ENCODE measurements at places on chromosomes 13 and 19.

GRCh38 chr13:28579322-28579721 lies 79.6 kb upstream of the POMP start:
- no peak for DNase-seq

DNA sequence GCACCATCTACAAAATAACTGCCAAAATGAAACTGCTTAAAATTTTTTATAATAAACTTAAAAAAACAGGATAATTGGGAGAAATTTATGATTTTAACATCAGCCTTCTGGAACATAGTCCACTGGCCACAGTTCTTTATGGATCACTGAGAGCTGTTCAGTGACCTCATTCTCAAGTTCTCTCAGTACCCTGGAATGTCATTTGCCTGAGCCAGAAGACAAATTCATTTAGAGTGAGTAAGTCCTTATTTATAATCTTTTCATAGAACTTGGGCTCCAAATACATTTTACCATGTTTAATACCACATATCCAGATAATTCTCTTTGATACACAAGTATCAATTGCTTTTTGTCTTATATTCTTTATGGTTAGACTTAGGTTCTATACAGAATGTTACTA lies 87.6 kb downstream of the CAB39L start:
- DNase-seq = peak; percentile 73

GRCh38 chr13:109336730-109337129 lies 449.7 kb downstream of the IRS2 start:
- DNase-seq = peak; percentile 62

- peak; percentile 20 for DNase-seq
These were observed 1.8 kb upstream of the APOE start for GRCh38 chr19:44903602-44904425.

DNA sequence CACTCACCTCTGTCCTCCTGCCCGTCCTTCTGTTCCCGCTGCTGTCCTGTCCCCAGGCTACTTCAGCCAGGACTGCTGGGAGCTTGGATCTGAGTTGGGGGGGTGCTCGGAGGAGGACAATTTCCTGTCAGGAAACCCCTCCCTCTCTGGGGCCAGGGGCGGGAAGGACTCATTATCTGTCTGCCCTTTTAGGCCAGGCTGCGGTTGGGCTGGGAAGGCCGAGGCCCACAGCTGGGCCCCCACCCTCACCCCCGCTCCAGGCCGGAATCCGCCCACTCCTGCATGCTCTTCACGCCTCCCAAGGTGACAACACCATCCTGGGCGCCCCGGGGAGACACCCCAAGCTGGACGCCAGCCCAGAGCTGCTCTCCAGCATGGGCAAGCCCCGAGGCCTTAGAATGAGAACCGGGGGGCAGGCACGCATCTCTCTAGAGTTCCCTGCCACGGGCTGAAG lies at the start of gene EXOC3L2:
EXOC3L2 (minus strand) TSS at position 74 of the 454 bp plus-strand sequence. CDS start 6,362 bp downstream, outside the sequence.
- no peak for DNase-seq

- DNase-seq = no peak
These were observed 8.6 kb upstream of the NEK5 start for GRCh38 chr13:52137489-52137888.

DNA sequence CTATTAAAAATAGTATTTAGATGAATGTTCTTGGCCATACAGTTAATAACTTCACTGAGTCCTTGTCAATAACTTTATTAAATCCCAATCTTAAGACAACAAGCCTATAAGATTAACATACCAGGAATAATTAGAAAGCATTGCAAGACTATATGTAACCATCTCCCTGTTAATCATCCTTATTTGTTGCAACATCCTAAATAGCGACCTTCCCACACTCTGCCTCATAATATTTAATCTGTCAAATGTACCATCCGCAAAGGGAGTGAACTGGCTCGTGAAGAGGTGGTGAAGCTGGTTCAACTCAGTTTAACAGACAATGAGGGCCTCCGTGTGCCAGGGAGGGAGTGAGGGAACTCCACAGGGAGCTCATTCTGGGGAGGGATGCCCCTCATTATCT lies 33.9 kb downstream of the KL start:
- peak; percentile 35 for DNase-seq
